ENCODE measurements at places on chromosomes 5 and 9.

DNA sequence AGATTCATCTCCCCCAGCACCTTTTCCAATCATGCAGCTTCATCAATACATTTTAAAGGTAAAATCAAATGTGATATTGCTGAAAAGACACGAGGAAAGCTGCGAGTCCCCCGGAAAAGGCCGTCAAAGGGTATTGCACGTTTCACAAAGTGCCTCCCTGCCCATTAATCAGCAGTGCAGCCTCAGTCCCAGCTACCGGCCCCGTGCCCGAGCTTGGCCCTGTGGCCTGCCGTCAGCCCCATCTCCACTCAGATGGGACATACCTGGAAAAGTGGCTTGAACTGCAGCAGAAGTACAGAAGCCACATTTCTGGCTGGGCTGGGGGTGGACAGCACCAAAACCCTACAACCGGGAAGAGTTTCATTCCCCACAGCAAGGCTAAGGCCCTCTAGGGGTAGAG, 39.9 kb upstream of the EQTN start:
- DNase-seq = no peak

GRCh38 chr9:99811598-99812383, 9.9 kb upstream of the NR4A3 start:
- DNase-seq = no peak

- no peak for DNase-seq
These were observed 52.7 kb downstream of the PLK2 start for GRCh38 chr5:58407042-58407719.

DNA sequence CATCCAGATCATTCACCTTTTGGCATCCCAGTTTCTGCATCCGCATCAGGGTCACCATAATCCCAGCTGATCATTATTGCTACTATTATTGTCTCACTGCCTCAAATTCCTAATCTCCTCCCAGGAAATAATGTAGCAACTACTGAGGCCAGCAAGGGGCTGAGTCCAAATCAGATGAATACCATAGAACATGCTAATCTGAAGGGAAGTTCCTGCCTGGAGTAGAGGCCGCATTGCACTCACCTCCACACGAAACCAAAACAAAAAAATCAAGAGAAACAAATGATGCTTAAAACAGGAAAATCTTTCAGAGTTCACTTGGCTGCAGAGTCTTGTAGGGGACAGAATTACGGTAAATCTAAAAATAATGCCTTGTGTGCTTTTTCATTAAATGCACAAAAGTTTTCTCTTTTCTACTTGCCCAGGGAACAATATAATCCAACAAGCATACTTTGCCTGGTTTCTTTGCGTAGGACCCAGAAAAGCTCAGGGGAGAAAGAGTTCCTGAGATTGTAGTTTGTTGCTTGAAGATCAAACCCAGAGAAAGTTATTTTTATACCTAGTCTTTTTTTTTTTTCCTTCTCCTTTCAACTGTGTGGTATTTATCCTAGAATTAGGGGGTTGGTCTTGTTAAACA, 87.7 kb upstream of the KLF4 start:
- DNase-seq = no peak

- no peak for DNase-seq
These were observed 314.2 kb upstream of the DAP start for GRCh38 chr5:11075035-11075805.

DNA sequence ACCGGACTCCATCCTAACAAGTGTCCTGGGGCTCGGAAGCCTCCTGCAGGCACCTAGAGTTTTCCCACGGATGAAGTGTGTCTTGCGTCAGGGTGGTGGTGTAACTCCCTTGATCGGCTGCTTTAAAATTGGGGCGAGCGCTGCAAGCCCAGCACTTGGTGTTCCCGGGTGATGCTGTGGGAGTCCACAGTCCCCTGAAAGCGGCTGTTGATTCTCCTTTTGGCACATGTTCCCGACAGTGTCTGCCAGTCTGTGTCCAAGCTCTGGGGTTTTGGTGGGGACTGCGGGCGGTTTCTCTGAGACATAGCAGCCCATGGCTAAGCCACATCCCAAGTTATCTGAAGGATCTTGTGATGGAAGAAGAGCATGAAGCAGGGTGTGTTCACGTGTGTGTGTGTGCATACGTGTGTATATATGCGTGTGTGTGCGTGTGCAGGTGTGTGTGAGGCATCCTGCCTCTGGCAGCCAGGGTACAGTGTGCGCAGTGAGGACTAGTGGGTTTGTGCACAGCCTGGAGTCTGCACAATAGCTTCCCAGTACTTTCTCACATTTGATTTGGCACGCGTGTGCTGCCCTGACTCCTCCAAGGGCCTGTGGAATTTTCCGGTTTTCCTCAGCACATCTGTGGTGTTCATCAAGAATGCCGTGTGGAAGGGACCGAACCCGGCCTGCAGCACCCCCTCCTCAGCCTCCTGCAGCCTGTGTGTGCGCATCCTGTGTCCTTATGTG, 16.9 kb downstream of the SLC25A48 start:
- no peak for DNase-seq

DNA sequence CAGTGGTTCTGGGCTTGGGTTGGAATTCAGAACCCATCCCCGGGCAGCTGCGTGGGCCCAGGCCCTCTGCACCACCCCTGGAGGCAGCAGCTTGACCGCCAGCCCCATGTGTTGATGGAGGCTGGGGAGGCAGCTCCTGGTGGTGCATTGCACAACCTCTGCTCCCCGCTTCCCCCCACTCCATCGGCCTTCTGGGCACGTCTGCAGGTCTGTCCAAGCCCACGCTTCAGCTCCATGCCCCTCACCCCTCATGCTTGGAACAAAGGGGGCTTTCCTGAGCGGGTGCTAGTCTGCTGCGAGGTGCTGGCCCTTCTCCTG, 1.4 kb downstream of the NCS1 start:
- DNase-seq = no peak

DNA sequence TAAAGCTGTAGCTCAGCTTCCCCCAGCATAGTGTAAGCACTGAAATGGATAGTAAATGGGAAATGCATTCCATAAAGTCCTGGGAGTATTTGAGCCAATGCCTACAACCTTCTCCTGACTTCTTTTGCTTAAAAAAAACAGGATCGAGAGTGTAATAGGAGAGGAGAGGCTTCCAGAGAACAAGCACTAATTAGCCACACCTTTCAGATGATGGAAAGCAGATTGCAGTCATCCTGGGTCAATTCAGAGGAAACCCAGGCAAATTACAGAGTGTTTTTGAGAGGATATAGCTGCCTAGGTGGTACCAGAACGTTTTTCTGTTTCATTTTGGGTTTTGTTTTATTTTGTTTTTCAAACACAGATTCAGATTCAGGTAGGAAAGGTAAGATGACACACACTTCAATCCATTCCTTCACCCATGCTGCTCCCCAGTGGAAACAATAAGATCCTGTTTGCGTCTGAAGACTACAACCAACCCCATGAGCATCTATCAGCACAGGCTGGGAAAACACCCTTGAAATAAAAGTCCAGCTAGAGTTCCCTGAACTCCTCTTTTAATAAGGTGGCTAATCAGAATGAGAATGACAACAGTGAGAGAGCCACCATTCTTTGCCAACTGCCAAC, 95.6 kb downstream of the RFK start:
- no peak for DNase-seq

GRCh38 chr5:11724940-11725339, 179.3 kb downstream of the CTNND2 start:
- no peak for DNase-seq

DNA sequence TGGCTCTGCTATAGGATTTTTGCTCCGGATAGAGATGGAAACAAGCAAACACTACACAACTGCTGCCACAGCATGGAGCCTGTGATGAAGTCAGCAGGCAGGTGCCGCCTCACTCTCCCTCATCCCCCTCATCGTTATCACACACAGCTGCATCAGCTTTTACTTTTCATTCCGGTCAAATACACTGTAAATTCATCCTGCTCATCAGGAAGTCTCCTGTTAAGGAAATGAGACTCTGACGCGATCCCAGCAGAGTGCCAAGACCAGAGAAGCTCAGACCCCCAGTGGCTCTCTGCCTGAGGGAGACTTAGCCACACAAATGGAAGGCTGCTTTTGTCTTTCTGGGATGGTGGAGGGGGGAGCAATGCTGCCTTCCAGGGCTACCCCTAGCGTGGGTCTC, 270.2 kb downstream of the ELAVL2 start:
- no peak for DNase-seq

GRCh38 chr5:1278656-1279442, 16.0 kb downstream of the TERT start:
- DNase-seq = no peak

DNA sequence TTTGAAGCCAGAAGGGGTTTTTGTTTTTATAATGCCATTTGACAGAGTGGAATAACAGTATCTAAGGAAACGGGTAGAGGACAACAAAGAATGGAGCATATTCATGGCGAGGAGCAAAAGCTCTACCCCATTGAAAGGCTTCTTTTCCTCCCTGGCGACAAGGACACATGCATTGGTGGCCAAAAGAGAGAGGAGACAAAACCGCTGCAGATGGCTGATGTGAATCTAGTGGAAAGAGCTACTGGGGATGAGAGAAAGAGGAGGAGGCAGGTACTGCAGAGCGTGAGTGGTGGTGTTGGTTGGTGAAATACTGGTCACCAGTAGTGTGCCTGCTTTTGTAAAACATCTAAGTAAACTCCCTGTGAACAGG, 491 bp downstream of the APC start:
- no peak for DNase-seq

DNA sequence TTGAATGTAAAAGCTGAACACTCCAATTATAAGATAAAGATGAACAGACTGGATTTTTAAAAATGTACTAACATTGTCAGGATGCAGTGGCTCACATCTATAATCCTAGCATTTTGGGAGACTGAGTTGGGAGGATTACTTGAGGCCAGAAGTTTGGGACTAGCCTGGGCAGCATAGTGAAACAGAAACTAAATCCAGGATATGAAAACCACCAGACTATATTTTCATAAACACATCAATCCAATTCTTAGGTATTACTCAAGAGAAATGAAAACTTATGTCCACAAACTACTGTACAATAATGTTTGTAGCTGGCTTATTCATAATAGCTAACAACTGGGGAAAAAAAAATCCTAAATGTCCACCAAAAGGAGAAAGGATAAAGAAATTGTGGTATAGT, 26.8 kb upstream of the NAA35 start:
- no peak for DNase-seq

GRCh38 chr5:35248843-35249780, 18.8 kb upstream of the PRLR start:
- no peak for DNase-seq

DNA sequence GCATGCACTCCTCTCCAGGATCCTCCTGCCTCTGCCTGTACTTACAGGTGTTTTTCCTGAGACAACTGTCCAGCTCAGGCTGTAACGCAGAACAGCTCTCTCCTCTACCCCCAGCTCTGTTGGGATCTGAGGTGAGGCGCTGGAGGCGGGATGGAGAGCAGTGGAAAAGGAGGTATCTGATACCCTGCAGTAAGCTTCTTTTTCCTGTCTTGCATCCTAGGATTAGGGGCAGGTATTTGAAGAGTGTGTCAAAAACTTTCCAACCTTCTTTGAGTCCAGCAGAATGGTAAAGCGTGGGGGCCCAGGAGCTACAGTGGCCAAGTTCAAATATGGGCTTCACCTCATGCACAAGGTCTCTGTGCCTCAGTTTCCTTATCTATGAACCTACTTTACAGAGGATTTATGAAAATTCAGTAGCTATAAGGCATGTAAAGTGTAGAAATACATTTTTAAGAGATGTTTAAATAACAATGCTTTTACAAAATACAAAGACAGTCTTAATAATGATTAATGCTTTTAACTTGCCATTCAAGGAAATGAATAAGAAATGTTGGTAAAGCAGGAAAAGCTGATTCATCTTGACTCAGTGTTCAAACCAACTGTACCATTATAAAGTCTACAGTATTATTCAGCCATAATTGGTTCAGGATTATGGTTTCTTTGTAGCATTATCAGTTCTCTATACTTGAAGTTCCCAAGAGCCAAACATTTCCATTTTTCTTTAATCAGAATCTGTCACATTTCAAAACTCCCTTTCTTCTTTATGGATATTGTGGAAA, 26.1 kb downstream of the MAP1B start:
- DNase-seq = no peak

- no peak for DNase-seq
These were observed 170.6 kb downstream of the MCTP1 start for GRCh38 chr5:95114305-95114704.

- DNase-seq = no peak
These were observed 58.0 kb upstream of the JAK2 start for GRCh38 chr9:4927043-4927471.

DNA sequence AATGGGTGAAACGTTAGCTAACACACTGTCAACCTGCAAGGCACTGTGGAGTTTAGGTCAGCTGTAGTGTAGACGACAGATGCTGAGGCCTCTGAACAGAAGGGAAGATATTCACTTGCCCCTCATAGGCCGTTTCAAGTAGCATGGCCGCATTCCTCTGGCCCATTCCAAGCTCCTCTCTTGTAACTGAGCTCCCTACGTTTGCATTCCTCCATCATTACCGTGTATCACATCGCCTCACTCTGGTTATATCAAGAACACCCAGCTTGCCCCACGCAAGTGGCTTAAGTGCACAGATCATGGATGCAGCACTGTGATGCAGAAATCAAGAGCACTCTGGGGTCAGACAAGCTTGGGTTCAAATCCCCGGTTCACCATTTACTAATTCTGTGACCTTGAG, 43.3 kb downstream of the PRELID2 start:
- DNase-seq = no peak

- DNase-seq = no peak
These were observed 175.2 kb downstream of the GAS1 start for GRCh38 chr9:86771941-86772634.

GRCh38 chr5:78508186-78508765, 140.3 kb downstream of the LHFPL2 start:
- no peak for DNase-seq

DNA sequence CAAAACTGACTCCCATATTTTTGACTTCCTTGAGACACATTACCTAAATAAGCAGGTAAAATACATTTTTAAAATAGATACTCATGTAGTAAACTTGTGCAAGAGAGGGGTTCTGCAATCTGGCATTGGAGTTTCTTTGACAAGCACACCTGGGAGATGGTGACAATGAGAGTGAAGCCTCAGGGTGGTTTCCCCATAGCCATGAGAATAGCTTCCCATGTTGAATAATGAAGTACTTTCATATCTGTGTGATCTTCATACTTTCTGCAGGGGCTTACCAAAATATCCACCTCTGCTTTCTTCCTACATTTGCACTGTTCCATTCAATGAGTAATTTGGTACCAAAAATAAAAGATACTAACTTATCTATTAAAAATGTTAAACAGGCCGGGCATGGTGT, 44.7 kb upstream of the VCAN start:
- no peak for DNase-seq

DNA sequence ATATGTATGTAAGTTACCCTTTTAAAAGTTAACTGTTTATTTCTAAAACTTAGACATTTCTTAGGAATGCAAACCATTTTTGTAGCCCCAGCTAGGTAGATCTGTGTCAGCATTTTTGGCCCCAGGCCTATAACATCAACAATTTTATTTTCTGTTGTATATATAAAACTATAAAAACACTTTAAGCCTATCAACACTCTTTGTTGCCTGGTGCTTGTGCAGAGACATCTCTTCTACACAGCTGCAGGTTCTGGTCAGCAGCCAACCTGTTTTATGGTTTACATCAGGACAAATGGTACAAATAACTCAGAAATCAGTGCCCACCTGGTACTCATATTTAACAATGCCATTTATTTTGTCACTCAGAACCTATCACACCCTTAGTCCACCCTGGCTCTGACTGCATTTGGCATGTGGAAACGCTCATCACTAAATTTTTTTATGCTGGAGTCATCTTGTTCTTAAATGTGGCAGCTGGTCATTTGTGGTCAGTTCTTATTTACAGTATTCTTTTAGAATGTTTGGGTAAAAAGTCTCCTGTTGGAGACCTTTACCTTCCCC, 173.4 kb downstream of the DNAH5 start:
- no peak for DNase-seq

- no peak for DNase-seq
These were observed 93.9 kb downstream of the YTHDC2 start for GRCh38 chr5:113607361-113607760.

- DNase-seq = no peak
These were observed 6.6 kb downstream of the NACC2 start for GRCh38 chr9:136088481-136088938.

Measured in body of pancreas (tissue), 4 donors.